Stimulated activated CD4-positive, alpha-beta T cell treated with anti-CD3 and anti-CD28 coated beads, TNF-alpha, amount 100 ng/mL, for 4 hours (primary cell): ENCODE measurements at places on chromosomes 2 and 18.

DNA sequence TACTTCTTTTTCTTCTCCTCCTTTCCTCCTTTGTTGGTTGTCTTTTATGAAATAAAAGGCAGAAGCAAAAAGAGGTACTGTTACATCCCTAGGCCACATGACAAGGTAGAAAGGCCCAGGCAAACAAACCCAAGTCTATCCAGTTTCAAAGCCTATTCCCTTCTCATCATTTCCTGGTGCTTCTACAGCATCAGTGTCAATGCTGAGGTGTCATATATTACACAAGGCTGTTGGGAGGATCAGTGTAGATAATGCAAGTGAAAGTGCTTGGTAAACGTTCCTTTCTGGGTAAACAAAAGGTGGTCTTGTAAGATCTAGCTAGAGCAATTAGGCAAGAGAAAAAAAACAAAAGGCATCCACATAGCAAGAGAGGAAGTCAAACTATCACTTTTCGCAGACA is 64.9 kb downstream of the EVA1A start:
- DNase-seq: no peak

DNA sequence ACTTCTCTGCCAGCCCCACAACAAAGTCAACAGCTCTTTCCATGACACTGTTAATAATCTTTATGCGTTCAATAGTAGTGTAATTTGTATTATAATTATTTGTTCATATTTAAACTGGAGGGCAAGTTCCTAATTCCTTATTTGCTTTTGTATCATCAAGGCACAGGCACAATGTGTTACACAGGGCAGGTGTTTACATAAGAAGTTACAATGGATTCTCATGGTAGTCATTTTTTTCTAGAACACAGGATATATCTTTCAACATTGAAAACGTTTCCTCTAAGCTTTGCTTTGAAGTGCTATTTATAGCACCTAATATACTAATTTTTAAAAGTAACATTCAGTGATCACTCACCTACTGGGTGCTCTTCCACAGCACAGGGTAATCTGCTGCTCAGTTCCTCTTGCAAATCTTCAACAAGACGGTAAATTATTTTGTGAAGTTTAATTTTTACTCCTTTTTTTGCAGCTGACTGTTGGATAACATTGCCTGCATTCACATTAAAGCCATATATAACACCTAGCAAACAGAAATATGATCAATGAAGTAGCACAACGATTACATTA is 7.3 kb downstream of the RPS27A start:
- DNase-seq: no peak

GRCh38 chr18:49059028-49059834 is 108.5 kb upstream of the SMAD7 start:
- DNase-seq: no peak

- DNase-seq: no peak
Measured at GRCh38 chr2:15160201-15160991, 400.7 kb downstream of the NBAS start.

DNA sequence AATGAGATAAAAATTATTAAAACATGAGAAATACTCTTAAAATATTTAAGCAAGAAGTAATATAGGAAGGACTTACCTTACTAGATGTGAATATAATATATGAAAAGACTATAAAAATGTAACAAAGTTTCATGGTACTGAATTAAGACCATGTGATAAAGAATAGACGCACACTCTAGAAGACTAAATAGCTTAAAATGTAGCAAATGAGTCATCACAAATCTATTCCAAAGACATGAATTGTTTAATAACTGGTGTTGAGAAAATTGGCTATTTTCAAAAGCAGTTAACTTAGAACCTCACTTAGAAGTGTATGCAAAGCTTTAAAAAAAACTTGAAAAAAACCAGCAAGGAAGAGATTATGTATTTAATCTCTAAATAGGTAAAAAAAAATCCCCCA is 64.1 kb downstream of the POLE4 start:
- DNase-seq: no peak

DNA sequence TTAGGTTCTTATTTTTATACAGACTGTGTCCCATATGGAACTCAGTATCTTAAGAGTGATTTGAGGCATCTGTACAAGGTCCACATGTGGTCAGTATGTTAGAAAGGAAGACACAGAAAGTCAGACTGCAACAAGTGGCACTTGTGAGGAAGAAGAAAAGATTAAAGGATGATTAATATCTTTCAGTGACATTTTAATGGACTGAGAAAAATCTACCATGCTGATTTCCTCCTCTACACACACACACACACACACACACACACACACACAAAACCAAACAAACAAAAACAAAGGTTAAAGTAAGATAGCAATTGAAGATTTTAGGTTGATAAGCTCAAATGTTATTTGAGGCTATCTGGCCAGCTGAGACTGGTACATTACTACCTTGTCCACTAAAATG is 94.5 kb upstream of the CHRNA1 start:
- DNase-seq: no peak

- DNase-seq: no peak
Measured at GRCh38 chr18:27164905-27165304, 20.2 kb downstream of the CHST9 start.

- no peak for DNase-seq
Measured at GRCh38 chr2:109135359-109136197, 6.6 kb downstream of the SH3RF3 start.

- DNase-seq: no peak
Measured at GRCh38 chr18:24271381-24272228, 126.0 kb downstream of the OSBPL1A start.

DNA sequence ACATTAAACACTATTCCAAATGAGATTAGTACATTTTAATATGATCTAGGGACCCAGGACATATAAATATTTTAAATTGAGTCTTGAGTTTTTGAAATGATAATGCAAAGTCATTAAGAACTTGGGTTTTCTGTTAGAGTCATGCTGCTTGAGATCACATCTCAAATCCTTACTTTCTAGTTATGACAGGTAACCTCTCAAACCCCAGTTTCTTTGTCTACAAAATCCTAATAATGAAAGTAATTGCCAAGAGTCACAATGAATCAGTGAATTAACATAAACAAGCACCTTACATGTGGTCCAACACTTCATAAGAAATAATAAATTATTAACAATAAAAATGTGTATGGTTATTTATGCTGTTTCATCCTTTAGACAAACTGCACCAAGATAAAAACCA is 607.6 kb downstream of the LRP1B start:
- DNase-seq: no peak

- no peak for DNase-seq
Measured at GRCh38 chr2:2586068-2586776, 255.1 kb upstream of the MYT1L start.

- no peak for DNase-seq
Measured at GRCh38 chr18:47150824-47151366, 595 bp upstream of the HDHD2 start.

DNA sequence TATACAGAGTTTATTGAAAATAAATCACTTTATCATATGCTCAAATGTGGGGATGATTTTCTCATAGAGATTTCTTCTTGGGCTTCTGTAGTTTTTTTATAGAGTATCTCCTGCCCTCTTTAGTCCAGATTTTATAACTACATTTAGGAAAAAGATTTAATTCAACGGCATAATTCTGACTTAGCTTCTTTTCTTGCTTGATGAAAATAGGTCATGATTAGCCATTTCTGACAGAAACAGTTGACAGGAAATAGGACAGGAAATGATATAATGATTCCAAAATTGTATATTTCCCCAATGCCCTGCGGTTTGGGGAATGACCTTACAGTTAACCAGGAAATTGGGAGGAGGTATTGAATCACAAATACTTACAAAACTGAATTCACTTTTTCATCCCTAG is 1531.9 kb upstream of the ACVR2A start:
- DNase-seq: no peak
